ENCODE measurements at places on chromosomes 3 and 15.

- no peak for DNase-seq
These were observed 34.9 kb upstream of the CLK3 start for GRCh38 chr15:74580538-74581350.

DNA sequence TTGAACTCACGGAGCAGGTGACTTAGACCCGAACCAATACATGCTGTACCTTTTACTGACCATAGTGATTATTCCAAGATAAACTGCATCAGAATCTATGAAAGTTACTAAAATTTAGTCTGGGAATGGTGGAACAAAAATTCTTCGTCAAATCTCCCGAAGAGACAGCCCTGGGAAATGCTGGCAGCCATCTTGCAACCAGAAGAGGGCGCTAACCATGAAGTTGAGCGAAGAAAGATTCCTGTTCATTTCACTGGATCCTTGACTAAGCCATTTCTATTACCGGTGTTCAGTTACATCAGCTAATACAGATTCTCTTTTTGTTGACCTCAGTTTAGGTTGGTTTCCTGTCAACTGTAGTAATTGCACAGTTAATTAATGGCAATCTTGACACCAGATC, 199.6 kb downstream of the SLC9A9 start:
- DNase-seq: peak; percentile 19

DNA sequence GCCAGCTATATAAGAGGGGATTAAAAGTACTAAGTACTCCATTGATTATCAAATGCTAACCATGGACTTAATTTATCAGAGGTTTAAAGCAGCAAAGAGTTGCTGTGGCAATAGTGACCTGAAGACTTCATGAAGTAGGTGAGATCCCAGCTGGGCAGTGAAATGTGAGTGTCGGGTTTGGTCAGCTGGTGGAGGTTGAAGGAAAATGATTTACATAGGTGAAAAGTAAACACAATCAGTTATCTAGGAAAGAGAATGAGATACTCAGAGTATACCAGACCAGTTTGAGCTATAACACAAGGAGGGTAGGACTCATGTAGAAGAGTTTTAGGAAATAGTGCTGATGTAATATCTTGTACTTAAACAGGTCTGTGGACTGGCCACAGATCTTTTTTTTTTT, 16.5 kb upstream of the FBXO22 start:
- DNase-seq: no peak

- DNase-seq: no peak
These were observed 95.0 kb downstream of the NFKBIZ start for GRCh38 chr3:101944308-101944707.

- DNase-seq: no peak
These were observed 2.0 kb downstream of the AP2M1 start for GRCh38 chr3:184176377-184177330.

GRCh38 chr15:51499379-51499976, 123.1 kb downstream of the DMXL2 start:
- DNase-seq: no peak

GRCh38 chr3:187516446-187517185, 148.4 kb downstream of the RTP4 start:
- no peak for DNase-seq

DNA sequence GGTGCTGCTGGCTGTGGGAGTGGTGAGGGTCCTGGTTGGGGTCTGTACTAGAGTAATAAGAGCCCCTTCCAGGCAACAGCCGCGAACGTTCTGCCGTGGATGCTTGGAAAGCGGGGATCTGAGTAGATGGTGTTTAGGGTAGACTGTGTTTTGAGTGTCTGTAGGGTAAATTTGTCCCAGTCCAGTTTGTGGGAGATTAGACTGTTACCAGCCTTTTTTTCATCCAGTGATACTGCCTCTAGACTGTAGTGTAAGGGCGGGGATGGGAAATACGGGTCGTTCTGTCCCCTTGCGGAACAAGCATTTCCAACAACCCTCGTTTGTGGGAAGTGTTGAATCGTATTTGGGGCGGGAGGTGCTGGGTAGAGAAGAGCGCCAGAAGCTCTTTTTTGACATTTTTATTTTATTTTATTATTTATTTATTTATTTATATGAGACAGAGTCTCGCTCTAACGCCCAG, 424 bp downstream of the HAUS2 start:
- peak; percentile 16 for DNase-seq

- peak; percentile 49 for DNase-seq
These were observed at the start of gene CYFIP1 for GRCh38 chr15:22980189-22981050. CYFIP1 (minus strand) TSS chr15:22980368; CDS start chr15:22947285, 33,083 bp downstream.

- no peak for DNase-seq
These were observed 33.8 kb downstream of the RIOX2 start for GRCh38 chr3:97938444-97938843.

GRCh38 chr15:55434989-55435825, 26.9 kb downstream of the PIERCE2 start:
- no peak for DNase-seq

GRCh38 chr3:126946405-126946804, 36.5 kb upstream of the PLXNA1 start:
- DNase-seq: no peak

DNA sequence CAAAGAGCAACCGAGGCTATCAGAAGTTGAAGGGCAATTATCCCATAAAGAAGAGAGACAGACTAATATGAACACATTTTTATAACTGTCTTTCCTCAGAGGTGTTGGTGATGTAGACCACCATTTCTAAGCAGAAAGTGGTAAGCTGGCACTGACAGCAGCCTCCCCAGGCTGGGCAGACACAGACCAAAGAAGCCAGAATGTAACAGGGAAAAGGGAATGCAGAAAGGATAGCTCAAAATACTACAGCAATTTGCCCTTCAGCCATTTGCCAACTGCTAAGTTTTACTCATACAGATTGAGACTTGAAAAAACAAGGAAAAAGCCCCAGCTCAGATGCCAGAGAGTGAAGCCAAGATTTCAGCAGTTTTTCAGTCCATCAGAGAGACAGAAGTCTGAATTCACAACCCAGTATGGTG, 73.5 kb upstream of the ABI3BP start:
- no peak for DNase-seq

GRCh38 chr3:114379266-114379665, 85.4 kb downstream of the TIGIT start:
- no peak for DNase-seq

- DNase-seq: no peak
These were observed 166.7 kb downstream of the SQOR start for GRCh38 chr15:45801543-45801942.

DNA sequence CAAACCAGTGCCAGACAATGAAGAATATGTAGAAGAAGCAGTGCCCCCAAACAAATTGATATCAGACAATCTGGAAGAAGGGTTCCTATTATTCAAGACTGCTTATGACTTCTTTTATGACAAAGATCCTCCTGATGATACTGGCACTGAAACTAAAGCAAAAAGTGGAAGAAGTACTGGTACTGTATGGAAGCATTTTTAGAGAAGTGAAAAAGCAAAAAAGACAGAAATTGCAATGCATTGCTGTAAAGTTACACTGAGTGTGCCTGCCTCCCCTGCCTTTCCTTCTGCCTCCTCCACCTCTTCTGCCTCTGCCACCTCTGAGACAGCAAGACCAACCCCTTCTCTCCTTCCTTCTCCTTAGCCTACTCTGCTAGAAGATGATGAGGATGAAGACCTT, 167.6 kb downstream of the PLCL2 start:
- no peak for DNase-seq

DNA sequence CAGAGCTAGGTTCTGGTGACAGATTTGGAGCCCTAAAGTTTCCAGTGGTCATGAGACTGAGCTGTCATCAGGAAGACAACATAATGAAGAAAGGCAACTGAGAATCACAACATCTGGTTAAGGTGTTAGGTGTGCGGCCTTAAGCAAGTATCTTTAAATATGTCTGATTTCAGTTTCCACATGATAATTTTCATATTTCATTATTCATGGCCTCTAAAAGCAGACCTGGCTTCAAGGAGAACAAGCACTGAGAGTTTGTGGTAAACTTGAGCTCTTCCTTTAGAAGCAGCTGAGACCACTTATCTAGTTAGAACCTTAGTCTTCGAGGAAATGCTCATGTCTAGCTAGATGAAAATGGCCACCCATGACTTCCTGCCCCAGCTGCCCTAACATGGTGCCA, 25.7 kb upstream of the MYLK start:
- no peak for DNase-seq

GRCh38 chr15:37045859-37046740, 54.2 kb downstream of the MEIS2 start:
- no peak for DNase-seq

DNA sequence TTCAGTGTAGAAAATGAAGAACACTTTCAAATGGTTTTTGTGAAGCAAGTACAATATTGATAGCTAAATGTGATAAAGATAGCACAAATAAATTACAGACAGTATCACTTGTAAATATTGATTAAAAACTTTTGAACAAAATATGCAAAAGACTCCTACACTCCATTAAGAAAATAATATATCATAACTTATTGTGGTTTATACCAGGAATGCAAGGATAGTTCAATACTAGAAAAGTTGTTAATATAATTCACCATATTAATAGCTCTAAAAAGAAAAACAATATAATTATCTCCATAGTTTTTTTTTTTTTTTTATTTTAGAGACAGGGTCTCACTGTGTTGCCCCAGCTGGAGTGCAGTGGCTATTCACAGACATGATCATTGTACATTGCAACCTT, 35.9 kb upstream of the RORA start:
- DNase-seq: no peak

- no peak for DNase-seq
These were observed 34.1 kb upstream of the LPP start for GRCh38 chr3:188119846-188120245.

GRCh38 chr3:188231456-188231855, 77.5 kb downstream of the LPP start:
- DNase-seq: no peak

GRCh38 chr15:56736881-56737707, 3.8 kb upstream of the ZNF280D start:
- DNase-seq: no peak

- no peak for DNase-seq
These were observed 39.5 kb upstream of the FMN1 start for GRCh38 chr15:33234020-33234461.

DNA sequence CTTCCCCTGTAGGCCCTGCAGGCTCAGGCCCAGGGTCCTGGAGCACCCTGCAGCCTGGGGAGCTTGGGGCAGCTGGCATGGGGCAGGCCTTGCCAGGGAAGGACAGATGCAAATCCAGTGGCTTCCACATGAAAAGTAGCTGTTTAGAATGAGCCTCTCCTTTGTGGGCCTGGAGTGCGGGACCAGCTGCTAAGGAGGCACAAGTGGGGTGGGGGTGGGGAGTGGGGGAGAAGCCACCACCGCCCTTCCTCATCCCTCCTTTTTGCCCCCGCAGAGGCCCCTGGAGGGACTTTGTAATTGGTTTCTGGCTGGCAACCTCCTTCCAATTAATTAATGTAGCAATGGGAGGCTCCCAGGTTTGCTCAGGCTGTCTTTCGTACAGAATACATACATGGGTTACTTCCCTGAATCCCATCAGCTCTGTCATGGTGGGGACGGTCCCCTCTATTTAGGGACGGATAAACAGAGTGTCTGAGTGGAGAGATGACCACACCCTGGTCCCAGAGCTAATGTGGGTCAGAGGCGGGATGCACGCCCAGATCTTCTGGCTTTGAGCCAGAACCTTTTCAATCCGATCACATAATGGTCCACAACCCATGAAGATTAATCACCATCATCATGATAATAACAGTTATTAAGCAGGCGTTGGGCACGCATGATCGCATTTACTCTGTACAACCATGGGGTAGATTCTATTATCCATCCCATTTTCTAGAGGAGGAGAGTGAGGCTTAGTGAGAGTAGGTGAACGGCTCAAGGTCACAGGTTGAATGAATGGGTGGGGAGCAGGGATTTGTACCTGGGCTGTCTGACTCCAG, 6.2 kb downstream of the CORO2B start:
- no peak for DNase-seq

DNA sequence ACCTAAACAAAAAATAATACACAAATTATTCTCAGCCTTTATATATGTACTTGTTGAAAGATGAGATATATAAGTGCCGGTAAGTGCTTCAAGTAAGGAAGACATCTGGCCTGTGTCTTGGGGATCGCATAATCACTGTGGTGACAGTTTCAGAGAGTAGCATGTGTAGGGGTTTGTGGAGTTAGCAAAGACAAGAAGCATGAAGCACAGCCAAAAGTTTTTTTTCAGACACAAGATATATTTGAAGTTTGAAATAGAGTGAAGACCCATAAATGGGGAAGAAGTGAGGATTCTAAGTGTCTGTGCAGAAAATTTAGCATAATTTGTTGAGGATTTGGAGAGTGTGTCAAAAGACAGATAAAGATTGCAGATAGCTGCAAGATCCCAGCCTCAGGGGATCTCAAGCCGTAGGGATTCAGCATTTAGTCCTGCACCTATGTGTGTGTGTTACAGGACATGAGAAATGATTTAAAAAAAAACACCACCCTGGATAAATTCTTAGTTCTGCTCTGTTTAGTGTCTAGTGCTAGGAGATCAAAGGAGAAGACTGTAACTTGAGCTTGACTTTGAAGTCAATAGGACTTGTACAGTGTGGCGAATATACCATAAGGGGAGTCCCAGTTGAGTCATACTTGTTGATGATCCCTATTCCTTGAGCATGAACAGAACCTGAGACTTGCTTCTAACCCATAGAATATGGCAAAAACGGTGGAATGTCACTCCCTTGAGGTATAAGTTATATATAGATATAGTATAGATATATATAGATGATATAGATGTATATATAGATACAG, 123.9 kb upstream of the GRM7 start:
- DNase-seq: no peak

- DNase-seq: no peak
These were observed 6.7 kb downstream of the CMTM8 start for GRCh38 chr3:32245200-32245599.

- no peak for DNase-seq
These were observed 138.3 kb downstream of the LPP start for GRCh38 chr3:188292251-188292650.

DNA sequence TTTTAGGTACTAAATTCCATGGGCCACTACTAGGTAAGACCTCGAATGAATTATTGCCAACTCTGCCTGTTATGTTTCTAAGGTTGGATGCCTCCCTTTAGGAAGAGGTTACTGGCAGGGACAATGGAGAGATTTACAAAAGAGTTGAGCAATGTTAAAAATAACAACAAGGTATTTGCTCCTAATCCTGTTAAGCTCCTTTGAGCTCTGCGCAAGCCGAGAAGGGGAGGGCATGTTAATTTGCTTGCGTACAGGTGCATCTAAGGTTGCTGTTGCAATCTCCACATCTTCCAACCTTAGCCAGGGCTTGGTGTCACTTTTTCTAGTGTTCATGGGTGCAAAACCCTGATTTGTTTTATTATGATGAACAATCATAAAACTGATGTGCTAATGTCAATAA, 161.5 kb upstream of the TPM1 start:
- no peak for DNase-seq

GRCh38 chr3:179949412-179949811, 87.3 kb downstream of the PEX5L start:
- DNase-seq: no peak
